AG04450 (cell line): ENCODE measurements at places on chromosomes 5 and 9.

- no peak for DNase-seq
Observed at GRCh38 chr5:95068289-95068910, 216.5 kb downstream of the MCTP1 start.

- peak; percentile 62 for DNase-seq
Observed at GRCh38 chr5:160169326-160169725, 50.1 kb upstream of the PWWP2A start.

DNA sequence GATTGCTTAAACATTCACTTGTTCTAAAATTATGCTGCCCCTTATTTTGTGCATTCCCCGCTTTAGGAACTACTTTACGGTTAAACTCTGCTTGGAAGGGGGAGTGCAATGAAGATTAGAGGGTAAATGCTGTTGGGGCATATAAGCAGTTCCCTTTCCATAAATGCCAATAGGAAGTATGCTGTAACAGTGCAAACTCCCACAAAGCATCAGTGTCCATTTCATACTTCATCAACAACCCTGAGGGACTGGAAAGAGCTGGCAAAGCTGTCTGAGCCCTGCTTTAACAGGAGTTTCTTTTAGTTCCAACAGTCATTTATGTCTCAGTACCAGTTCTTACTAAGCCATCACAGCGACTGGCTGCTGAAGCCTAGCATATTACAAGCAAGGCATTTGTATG lies 1.8 kb downstream of the ACTL7A start:
- no peak for DNase-seq

DNA sequence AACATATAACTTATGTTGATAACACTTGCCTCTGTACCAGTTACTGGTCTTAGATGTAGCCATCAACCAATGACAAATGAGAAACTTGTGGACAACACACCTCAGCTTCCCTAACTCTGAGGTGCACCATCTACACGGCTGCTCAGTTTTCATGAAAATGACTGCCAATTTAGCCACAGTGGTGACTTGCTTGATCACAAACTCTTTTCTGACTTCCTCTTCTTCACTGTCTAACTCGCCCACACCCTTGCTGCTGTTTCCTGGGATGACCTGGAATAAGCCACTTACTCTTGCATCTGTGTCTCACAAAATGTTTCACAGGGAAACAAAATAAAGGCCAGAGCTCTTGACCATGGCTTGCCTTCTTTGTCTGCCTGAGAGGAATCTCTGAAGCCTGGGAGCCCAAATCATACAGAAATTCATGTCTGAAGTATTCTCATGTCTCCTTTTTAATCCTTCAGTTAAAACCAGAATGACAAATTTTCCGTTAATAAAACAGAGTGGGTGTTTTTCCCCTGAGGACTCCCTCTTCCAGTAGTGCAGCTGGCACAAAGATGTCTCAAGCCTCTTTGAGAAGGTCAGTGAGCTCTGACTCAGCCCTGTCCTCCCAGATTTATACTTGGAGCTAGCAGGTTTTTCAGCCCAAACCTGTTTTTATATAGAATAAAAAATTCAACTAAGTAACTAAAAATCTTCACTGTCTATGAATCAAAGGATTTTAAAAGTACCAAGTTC lies 126.5 kb upstream of the PAM start:
- no peak for DNase-seq

DNA sequence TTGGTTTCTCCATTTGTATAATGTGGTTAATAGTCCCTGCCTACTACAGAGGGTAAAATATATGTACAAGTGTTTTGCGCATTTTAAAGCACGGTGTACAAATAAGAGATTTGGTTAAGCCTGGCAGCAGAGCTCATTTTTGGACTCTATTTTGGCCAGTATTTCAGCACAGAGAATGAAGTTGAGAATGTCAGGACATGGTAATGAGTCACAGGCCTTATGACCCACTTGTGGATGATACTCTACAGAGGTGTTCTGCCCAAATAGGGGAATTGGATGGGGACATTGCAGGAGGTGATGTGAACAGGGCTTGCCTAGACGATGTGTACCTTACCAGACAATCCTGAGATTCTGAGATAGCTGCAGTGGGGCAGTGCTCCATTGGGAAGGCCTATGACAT lies 50.6 kb downstream of the MELK start:
- no peak for DNase-seq

DNA sequence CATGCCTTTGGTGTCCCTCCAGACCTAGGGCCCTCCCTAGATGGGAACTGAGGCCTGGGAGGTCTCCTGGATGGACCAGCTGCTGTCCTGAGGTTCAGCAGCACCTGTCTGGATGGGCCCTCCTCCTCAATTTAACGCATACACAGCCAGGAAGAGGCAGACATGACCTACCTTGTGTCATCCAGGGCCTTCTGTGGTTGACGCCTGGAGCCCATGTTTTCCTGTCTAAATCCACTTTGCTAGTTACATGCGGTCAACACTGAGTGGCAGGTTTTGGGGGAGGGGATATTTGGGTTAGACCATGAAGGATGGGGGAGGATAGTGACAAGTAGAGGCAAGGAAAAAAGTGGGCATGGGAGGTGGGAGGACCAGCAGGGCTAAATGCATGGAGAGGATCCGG lies 3.1 kb upstream of the STC2 start:
- DNase-seq = no peak
